ACHN (cell line): ENCODE measurements at places on chromosomes 4 and X.

GRCh38 chr4:87026800-87027495, 92.1 kb downstream of the AFF1 start:
- no peak for DNase-seq

DNA sequence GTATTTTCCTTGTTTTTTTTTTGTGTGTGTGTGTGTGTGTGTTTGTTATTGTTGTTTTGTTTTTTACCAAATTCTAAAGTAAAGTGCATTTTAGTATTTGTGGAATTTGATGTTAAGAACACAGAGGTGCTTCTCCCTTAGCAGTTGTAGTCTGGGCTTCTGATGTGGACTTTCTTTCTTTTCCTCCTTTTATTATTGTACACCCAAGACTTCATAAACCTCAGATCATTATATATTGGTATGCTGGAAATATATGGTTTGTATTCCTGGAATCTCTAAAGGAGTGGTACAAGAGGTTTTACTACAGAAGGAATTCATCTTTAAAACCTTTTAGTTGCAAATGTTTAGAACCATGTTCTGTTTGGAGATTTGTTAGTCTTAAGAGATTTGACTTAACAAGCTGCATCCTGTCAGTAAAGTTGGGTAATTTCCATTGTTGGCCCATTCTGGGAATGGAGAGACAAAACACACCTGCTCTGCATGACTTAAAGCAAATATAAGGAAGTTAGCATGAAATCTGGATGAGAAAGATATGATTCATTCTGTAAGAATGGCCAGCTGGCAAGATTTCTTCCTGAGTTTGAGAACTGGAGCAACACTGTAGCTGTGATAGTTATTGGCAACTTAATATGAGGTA, 64.0 kb downstream of the SMAD1 start:
- peak; percentile 81 for DNase-seq

- no peak for DNase-seq
These were observed 263.8 kb upstream of the NDST3 start for GRCh38 chr4:117770269-117771102.

- no peak for DNase-seq
These were observed 40.8 kb downstream of the FAM241A start for GRCh38 chr4:112185740-112186670.

GRCh38 chr4:143358923-143359643, 22.4 kb downstream of the GAB1 start:
- peak; percentile 89 for DNase-seq

GRCh38 chrX:48937054-48937907, 18.5 kb upstream of the PIM2 start:
- DNase-seq = no peak

- no peak for DNase-seq
These were observed 27.6 kb upstream of the FGFR3 start for GRCh38 chr4:1765409-1766072.

- DNase-seq = no peak
These were observed 862.2 kb downstream of the TRIML1 start for GRCh38 chr4:189001283-189001970.

- no peak for DNase-seq
These were observed 10.2 kb downstream of the VEGFD start for GRCh38 chrX:15373976-15374375.

GRCh38 chr4:86500527-86500926, 93.6 kb upstream of the PTPN13 start:
- DNase-seq = no peak

- DNase-seq = no peak
These were observed 21.6 kb downstream of the JAKMIP1 start for GRCh38 chr4:6178757-6179156.

DNA sequence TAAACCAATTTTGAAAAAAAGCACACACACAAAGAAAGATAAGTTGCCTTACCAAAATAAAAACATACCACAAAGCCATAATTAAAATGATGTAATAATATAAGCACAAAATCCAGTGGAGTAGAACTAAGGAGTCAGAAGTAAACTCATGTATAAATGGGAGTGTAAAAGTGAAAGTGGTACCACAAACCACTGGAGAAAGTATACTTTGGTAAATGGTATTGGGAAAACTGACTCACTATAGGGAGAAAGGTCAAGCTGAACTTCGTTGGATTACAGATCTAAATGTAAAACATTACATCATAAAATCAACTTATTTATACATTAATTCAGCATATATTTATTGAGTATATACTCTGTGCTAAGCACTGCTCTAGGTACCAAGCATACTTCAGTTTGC, 46.3 kb upstream of the HHIP start:
- DNase-seq = no peak

DNA sequence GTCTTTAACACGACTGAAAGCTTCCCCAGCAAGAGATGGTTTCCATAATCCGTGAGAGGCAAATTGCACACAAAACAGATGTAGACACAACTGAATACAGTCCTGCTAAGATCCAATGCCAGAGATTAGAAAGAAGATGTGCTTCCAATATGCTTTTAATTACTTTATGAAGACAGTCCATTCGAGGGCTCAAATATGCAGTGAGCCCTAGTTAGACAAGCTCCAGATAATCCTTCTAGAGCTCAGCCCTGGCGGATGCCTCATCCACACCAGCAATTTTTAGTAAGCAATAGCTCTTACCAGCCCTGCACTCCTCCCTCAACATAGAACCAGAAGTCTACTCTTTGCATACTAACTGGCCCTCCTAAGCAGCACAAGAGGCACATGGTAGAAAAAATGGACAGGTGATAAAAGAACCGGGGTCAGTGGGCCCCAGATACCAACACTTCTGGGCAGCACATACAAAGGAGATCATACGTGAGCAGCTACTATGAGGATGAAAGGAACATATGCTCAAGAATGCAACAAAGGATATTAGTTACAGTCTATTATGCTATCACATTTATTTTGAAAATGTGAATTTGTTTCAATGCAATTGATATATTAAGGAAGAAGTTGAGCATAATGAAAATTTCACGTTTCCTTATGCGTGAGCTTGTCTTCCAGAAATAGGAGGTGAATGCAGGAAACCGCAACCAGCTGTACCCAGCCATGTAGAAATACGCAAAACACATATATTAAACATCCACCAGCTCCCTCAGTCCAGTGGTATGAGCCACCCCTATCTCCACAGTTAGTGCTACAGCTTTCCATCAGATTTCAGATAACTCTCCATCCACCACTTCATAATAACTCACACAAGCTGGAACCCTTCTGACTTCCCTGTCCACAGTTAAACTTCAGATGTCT, 34.3 kb downstream of the GPC4 start:
- DNase-seq = no peak

DNA sequence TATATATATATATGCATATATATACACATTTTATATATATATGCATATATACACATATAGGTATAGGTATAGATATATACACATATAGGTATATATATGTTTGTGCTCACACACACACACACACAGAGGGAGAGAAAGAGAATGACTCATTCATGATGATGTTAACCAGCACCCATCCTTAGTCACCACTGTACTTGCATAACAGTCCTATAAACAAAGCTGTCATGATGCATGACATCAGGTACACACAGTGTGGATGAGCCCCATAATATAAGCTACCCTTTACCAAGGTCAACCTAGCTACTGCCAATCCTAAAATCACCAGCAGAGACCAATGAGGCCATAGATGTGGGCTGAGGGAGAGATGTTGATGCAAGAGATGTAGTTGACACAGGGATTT, 1408.0 kb downstream of the RAPGEF2 start:
- no peak for DNase-seq

- peak; percentile 89 for DNase-seq
These were observed 19.7 kb upstream of the SPON2 start for GRCh38 chr4:1192091-1192492.

DNA sequence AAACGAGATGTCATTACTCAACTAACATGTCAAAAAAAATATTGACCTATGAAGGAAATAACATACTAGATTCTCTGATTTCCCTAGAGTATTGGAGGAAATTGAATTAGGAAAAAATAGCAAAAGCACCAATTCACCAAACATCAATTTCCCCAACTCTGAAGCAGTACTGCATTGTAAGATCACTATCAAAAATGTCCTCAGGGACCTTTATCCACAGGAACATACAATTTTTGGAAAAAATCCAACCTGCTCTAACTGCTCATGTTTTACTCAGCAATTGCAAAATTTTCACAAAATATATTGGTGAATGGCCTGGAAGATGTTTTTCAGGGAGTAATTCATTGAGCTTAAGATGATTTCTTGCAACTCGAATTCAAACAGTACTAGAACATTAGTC, 239.0 kb upstream of the GIMD1 start:
- DNase-seq = no peak

- no peak for DNase-seq
These were observed 68.3 kb upstream of the TMEM150C start for GRCh38 chr4:82630079-82630478.
